ENCODE measurements at places on chromosomes 1 and 21. TPM values are rescaled to one million over a fixed set of nuclear protein-coding genes. Genes with fewer than 3 reads are reported as not detected.

Gene KRTAP6-1
- not detected for total RNA-seq

Gene RHBDL2
- total RNA-seq, result 18.1 TPM

Gene FH
- 83.8 TPM for total RNA-seq

Gene PLPPR5
- total RNA-seq, result not detected

Gene PLA2G2C
- total RNA-seq, result not detected

Gene IGSF9
- total RNA-seq, result 40.7 TPM

Gene DRAXIN
- total RNA-seq, result not detected

Gene CLCA2
- 1.1 TPM for total RNA-seq

- no peak for DNase-seq
- no peaks in the 10 kb centered on the region for H3K4me1 ChIP-seq
- H3K36me3 ChIP-seq, result no peaks in the 10 kb centered on the region
- no peak overlapping the region for H3K27ac ChIP-seq
- H3K4me3 ChIP-seq, result no peak overlapping the region
These were observed 47.0 kb downstream of the NAV1 start for GRCh38 chr1:201585901-201586300.

DNA sequence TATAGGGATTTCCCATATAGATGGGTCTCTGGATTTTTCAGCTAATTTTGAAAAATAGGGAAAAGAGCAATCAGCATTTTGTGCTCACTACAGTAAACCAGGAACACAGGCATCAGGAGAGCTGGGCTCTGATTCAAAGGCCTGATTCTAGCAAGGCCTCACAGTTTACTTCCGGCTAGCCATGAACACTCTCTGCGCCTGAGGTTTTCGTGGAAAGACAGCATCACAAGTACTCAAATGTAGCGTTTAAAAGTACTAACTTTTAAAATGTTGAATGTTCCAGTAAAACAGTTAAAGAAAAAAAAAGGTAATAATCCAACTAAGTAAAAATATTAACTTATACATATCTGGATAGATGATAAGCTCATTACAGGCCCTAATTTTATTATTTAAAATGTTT lies 120.6 kb downstream of the SLC45A1 start:
- DNase-seq, result no peak
- H3K36me3 ChIP-seq, result no peaks in the 10 kb centered on the region
- H3K4me1 ChIP-seq, result peaks cover 12% of the 10 kb centered on the region
- no peaks in the 10 kb centered on the region for H3K27me3 ChIP-seq

DNA sequence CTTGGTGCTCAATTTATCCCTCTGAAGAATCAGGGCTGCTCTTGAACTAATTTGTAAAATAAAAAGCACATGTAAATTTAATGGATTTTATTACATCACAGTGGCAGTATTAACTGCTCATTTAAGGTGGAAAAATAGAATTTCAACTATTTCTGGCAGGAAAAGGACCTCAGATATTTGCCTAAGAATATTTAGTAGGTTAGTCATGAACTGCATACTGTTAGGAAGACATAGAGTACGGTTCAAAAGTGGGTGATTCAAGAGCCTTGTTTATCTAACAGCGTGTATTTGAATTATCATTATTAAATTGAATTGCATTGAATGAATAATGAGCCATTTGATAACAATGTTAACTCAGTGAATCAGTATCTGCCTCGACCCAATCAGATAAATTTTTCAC lies 248.8 kb upstream of the PBX1 start:
- no peaks in the 10 kb centered on the region for H3K36me3 ChIP-seq
- DNase-seq, result no peak
- H3K4me3 ChIP-seq, result no peak overlapping the region
- no peaks in the 10 kb centered on the region for H3K4me1 ChIP-seq
- H3K27ac ChIP-seq, result no peak overlapping the region
- no peaks in the 10 kb centered on the region for H3K27me3 ChIP-seq

- H3K27me3 ChIP-seq, result peaks cover 4% of the 10 kb centered on the region
- no peak overlapping the region for H3K4me3 ChIP-seq
- no peaks in the 10 kb centered on the region for H3K36me3 ChIP-seq
- H3K27ac ChIP-seq, result no peak overlapping the region
- DNase-seq, result peak; percentile 35
- no peaks in the 10 kb centered on the region for H3K4me1 ChIP-seq
These were observed 422.8 kb downstream of the CAMTA1 start for GRCh38 chr1:7207875-7208646.

GRCh38 chr1:36148821-36149236 lies 457 bp downstream of the TRAPPC3 start:
- peak overlapping the region; percentile 51 for H3K4me3 ChIP-seq
- no peaks in the 10 kb centered on the region for H3K36me3 ChIP-seq
- no peak for DNase-seq
- H3K27ac ChIP-seq, result peak overlapping the region; percentile 95
- H3K4me1 ChIP-seq, result peaks cover 26% of the 10 kb centered on the region

- no peaks in the 10 kb centered on the region for H3K36me3 ChIP-seq
- no peak within 1 kb of the TSS for H3K27ac ChIP-seq
- H3K4me1 ChIP-seq, result peaks cover 5% of the 10 kb centered on the region
- H3K4me3 ChIP-seq, result no peak within 1 kb of the TSS
- no peak for DNase-seq
These were observed at the start of gene EPHA10 for GRCh38 chr1:37764888-37765441. Gene EPHA10 (minus strand): TSS chr1:37765120. CDS start chr1:37765066, 54 bp downstream.

DNA sequence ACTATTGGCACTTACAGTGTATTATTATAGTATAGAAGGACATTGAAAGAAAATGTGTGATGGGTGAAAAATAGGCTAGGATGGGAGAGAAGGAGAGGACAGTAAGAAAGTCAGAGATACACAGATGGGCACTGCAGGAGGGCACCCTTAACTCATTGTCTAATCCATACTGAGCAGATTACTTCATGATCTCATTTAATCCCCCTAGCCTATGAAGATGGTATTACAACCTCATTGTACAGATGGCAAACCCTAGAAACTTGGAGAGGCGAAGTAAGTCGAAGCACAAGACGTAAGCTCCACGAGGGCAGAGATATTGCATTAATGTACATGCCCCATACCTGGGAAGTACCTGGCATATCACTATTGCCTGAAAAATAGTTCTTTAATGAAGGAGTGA lies 346.9 kb upstream of the DAB1 start:
- no peaks in the 10 kb centered on the region for H3K27me3 ChIP-seq
- DNase-seq, result no peak
- no peak overlapping the region for H3K27ac ChIP-seq
- H3K4me3 ChIP-seq, result no peak overlapping the region

DNA sequence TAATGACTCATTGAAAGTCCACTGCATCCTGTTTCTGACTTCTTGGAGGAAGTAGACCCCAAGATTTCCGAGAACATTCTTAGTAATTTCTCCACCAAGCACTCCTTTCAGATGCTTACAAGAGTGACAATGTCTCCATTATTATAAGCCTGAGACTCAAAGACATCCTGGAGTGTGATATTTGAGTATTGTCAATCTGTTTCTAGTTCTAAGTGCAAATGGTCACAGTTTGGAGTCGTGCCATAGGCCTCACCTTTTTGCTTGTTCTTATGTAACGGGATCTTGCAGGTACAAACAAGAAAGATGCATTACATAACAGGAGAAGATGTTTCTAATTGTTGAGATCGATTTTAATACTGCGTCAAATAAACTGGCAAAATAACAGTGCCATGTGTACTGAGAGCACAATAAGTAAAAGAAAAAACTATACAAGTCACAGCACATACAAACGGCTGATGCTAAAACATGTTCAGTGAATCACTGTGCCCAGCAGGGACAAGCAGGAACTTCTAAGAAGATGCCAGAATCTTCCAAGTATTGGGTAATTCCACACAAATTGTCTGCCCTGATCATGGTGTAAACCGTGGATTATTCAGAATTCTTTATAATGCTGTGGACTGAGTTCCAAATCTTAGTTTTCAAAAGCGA lies 54.1 kb downstream of the CD2 start:
- H3K36me3 ChIP-seq, result no peaks in the 10 kb centered on the region
- no peaks in the 10 kb centered on the region for H3K4me1 ChIP-seq
- H3K4me3 ChIP-seq, result no peak overlapping the region
- no peak for DNase-seq

DNA sequence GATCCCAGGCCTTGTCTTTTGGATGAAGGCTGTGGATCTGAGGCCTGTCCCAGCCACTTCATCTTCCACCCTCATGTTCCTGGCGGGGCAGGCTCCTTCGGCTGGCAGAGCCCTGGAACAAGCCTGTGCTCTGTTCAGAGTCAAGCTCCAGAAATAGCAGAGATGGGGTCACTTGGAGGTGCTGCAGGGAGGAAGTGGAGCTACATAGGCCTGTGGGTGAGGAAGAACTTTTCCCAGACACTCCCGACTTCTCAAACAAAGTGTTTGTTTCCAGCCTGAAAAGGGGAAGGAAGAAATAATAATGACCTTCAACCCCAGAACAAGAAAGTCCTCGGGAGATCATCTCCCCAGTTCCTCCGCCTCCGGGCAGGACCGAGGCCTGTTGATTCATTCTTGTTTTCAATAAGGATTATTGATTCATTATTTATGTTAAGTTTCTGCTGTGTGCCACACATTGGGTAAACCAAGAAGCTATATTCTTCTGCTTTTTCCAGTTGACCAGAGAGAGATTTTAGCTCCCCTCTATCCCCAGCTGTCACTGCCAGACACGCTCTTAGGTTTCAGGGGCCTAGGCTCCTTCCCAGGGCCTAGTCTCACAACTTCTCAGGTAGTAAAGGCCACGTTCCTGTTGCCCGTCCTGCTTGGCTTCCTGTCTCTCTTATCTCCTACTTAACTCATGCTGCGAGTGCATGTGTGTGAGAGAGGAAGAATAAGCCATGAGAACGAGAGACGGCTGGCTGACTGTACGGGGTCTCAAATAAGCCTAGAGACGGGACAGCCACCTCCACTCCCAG lies 16.9 kb downstream of the IKBKE start:
- no peak overlapping the region for H3K4me3 ChIP-seq
- no peaks in the 10 kb centered on the region for H3K4me1 ChIP-seq
- DNase-seq, result no peak
- no peak overlapping the region for H3K27ac ChIP-seq
- H3K36me3 ChIP-seq, result no peaks in the 10 kb centered on the region

GRCh38 chr1:116377541-116378529 lies 4.8 kb downstream of the ATP1A1 start:
- no peaks in the 10 kb centered on the region for H3K27me3 ChIP-seq
- H3K4me1 ChIP-seq, result peaks cover 66% of the 10 kb centered on the region
- peak overlapping the region; percentile 2 for H3K4me3 ChIP-seq

DNA sequence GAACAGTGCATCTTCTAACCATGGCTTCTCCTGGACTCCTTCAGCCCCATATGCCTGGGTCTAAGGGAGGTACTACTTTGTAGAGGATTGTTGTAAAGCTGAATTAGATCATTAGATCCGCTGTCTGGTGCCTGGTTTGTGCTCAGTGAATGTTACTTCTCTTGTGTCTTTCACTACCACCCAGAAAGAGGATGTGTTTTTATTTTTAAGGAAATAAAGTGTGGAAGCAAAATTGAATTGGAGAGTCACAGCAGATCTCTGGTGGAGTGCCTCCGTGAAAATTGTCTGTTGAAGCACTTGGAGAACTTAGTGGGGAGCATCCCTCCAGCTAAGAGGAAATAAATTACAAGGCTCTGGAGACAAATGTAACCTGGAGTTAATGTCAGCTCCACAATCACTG lies 101.8 kb upstream of the ARTN start:
- DNase-seq, result no peak
- no peaks in the 10 kb centered on the region for H3K27me3 ChIP-seq
- H3K36me3 ChIP-seq, result no peaks in the 10 kb centered on the region
- no peak overlapping the region for H3K4me3 ChIP-seq
- H3K4me1 ChIP-seq, result peaks cover 26% of the 10 kb centered on the region

DNA sequence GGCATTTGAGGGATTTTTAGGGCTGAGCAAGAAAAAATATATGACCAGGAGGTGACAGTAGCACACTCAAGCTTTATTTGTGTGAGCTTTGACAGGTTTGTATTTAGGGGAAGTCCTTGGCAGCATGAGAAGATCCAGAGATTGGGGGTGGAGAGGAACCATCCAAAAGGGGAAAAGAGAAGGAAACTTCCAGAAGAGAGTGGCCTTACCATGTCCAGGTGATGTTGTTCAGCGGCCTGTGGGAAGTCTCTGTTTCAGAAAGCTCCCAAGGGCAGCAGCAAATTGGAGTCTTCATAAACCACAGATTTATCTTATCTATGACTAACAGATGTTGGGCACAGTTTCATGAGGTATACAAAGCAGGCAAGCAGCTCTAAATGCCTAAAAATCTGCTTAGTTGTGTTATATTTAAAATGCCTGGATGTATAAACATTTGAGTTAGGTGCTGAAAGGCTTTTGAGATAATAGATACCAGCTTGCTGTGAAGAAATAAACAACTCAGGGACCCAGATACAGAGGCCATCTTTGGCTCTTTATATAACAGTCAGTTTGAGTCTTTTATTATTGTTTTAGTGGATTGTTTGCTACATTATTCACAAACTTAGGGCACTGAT lies 21.2 kb upstream of the ADAR start:
- H3K4me3 ChIP-seq, result no peak overlapping the region
- peaks cover 9% of the 10 kb centered on the region for H3K4me1 ChIP-seq
- peaks cover 10% of the 10 kb centered on the region for H3K27me3 ChIP-seq

DNA sequence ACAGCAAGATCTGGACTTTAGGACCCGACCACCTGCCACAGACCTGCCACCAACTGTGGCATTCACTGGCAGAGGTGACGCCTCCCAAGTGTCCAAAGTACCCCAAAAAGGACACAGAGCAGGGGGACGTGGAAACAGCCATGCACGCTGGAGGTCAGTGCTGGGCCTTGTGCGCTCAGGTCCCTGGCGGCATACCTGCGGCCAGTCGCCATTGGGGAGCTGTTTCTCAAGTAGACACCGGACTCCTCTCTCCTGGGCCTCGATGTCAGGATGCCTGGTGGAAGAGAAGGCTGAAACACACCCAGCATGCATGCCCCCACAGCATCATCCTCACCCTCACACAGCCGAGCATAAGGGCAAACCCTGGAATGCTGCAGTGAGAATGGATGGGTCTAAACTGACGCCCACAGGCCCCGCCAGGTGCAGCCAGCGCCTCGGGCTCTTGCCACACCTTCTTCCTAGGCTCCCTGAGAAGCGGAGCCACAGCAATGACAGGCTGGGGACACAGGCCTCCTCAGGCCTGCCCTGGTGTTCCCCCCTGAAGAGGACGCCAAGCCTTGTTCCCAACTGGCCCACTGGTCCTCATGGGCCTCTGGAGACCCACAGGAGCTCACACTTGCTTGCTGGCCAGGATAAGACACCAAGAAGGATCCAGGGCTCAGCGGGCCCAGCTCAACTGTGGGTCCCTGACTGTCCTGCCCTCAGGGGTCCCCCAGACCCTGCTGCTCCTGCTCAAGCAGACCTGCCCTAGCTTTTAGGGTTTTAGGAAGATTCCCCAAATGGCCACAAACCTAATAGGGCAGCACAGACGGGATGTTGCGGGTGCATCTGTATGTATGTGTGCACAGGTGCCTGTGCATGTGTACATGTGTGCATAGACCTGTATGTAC lies 7.7 kb upstream of the SPATC1L start:
- peaks cover 9% of the 10 kb centered on the region for H3K36me3 ChIP-seq
- no peak overlapping the region for H3K27ac ChIP-seq
- H3K4me3 ChIP-seq, result no peak overlapping the region
- no peak for DNase-seq
- H3K4me1 ChIP-seq, result peaks cover 9% of the 10 kb centered on the region

- no peak overlapping the region for H3K4me3 ChIP-seq
- DNase-seq, result no peak
- no peaks in the 10 kb centered on the region for H3K36me3 ChIP-seq
- no peaks in the 10 kb centered on the region for H3K4me1 ChIP-seq
- H3K27ac ChIP-seq, result no peak overlapping the region
These were observed 197.4 kb downstream of the RRAGC start for GRCh38 chr1:38662126-38662525.
